ENCODE measurements at places on chromosomes 6 and 20. TPM values are rescaled to one million over a fixed set of nuclear protein-coding genes. Genes with fewer than 3 reads are reported as not detected.

DNA sequence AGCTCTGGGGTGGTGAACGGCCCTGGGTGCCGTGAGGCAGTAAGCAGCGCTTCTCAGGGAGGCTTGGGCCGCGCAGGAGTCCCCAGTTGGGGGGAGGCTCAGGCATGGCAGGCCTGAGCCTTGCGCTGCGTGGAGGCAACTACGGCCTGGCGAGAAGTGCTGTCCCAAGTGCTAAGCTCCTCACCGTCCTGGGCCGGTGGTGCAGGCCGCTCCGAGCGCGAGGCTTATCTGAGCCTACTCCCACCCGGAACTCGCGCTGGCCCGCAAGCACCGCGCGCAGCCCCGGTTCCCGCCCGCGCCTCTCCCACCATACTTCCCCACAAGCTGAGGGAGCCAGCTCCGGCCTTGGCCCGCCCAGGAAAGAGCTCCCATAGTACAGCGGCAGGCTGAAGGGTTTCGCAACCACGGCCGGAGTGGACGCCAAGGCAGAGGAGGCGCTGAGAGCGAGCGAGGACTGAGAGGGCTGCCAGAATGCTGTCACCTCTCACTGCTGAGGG lies 1.8 kb upstream of the WRNIP1 start:
- DNase-seq: peak; percentile 54

GRCh38 chr6:44086931-44087574 lies 40.2 kb downstream of the MRPL14 start:
- DNase-seq: no peak

DNA sequence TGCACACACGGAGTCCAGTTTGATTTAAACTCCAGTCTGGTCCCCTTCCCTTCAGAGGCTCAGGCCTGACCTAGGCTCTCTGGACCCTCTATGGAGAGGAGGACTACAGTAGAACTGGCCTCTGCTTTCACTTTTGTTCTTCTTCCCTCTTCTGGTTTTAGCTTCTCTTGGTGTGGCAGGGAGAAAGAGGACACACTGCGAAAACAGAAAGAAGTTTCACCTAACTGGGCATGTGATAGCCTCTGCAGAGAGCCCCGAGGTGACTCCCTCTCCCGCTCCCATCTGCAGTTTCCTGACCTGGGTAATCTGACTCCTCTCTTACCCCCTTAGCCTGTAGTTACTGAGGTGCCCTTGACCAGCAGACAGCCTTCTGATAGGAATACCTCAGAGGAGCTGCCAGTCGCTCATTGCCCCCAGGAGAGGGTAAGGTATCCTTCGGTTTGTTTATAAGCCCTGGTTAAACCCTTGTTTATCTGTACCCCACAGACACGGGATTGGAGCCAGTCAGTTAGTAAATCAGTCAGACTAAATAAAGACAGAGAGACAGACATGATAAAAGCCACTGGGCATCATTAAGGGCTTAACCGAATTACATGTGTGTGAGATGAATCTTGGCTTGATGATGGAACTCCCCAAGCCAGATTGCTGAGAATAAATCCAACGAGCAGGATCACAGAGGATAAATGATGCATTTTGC lies 12.0 kb upstream of the DTNBP1 start:
- DNase-seq: no peak

GRCh38 chr20:58621906-58622548 lies 29.1 kb upstream of the STX16 start:
- no peak for DNase-seq

DNA sequence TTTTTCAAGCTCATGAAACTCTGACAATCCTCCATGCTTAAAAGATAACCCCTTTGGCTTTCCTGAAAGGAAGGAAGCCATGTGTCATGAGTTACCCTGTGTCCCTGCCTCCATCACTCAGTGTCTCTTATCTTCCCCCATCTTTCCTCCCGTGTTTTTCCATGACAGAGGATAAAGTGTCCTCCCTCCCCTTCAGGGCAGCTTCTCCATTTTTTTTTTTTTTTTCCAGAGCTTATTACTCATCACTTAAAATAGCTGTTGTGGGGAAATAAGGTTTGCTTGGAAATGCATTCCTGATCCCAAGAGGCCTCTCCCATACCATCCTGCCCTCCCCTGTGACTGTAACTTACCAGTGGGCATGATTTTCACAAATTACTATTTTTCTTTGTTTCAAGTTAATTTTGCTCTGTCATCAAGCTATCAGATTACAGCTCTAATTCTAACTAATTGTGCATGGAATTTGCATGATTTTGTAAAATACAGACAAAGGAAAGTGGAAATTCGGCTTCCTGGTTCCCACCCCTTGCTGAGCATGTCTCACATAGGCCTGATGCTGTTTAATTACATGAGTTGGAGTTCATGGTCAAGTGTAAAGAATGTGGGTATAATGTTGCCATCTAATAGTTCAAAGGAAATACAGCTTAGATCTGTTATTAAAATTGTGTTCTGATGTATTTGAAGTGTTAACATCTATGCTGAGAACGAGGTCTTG lies 614.5 kb upstream of the FLRT3 start:
- no peak for DNase-seq

- no peak for DNase-seq
These were observed 388.4 kb upstream of the GJE1 start for GRCh38 chr6:141744194-141744925.

DNA sequence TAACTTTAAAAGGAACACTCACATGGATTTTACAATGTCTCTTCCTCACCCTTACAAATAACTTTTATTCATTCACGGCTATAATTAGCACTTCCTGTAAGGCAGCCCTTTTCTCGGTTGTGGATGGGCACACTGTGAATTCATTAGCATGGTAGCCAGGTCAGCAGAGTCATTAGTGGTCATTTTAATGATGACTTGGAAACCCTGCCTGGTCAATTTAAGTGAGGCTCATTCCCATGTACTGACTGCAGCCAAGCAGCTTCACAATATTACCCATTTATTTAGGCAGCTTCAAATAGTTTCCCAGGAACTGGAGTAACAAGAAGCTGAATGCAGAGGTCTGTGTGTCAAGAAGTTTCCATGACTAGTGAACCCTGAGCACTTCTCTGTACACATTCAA lies 248.8 kb downstream of the KHDC1L start:
- DNase-seq: no peak

GRCh38 chr6:6085928-6086668 lies 79.4 kb upstream of the NRN1 start:
- DNase-seq: no peak

GRCh38 chr20:61436667-61437279 lies 184.7 kb downstream of the CDH4 start:
- no peak for DNase-seq

- no peak for DNase-seq
These were observed 39.3 kb upstream of the CST5 start for GRCh38 chr20:23918896-23919295.

- no peak for DNase-seq
These were observed 339.0 kb upstream of the ADGRB3 start for GRCh38 chr6:68296126-68296525.

- DNase-seq: no peak
These were observed 39.6 kb downstream of the VEGFA start for GRCh38 chr6:43809417-43810305.

DNA sequence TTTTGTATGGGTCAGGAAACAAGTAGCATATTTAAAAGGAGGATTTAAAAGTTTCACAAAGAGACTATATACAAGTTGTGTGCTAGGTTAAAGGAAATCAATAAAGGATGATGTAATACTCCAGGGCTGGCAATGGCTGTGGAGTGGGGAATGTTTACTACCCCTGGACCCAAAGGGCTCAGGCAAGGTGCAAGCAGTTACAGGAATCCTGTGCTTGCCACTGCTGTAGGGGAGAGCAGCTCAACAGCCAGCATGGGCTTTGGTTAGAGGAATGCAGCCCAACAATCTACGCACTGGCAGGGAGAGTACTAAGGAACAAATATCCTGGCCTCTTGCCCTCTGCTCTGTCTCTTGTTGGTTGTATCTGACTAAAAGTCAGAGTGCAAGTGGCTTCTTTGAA lies 1642.2 kb downstream of the KHDRBS2 start:
- DNase-seq: no peak

- no peak for DNase-seq
These were observed 53.8 kb downstream of the ADGRG6 start for GRCh38 chr6:142355520-142356174.

- DNase-seq: no peak
These were observed 143.6 kb upstream of the GJE1 start for GRCh38 chr6:141988954-141989705.

GRCh38 chr6:6224933-6225486 lies 95.5 kb downstream of the F13A1 start:
- DNase-seq: no peak

DNA sequence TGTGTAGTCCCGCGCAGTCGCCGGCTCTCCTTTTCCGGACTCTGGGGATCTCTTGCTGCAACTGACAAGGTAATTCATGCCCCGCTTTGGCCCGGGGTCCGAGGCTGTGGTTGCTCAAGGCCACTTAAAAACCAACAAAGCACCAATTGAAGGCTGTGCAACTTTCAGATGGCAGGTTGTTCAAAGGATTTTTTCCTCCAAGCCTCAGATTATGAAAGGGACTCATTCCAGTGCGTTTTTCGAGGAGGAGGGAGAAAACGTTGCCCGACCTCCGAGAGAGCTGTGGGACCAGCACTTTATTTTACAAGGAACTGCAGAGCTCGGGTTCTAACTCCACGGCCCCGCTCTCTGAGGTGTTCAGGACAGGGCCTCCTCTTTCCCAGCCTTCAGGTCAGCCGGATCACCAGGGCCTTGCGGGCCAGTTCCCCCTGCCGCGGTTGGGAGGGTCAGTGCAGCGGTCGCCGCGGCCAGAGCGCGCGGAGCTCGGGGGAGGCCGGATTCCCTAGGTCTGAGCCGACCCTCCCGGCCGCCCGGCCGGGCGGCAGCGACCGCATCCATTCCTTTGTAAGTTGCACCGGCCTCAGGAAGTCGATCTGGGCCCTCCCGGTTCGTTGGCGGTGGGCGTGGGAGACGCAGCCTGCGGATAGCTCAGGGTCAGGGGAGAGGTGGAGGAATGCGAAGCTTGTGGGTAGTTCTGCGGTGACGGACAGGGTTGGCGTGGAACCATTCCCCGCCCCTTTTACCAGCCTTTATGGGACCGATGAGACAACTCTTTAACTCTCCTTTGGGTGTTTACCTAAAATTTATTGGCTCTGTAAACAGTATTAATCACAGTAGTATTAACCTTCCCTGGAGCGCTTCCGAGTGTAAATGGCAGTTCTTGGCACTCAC lies 1.6 kb downstream of the UTRN start:
- DNase-seq: no peak

- DNase-seq: no peak
These were observed 3.5 kb downstream of the CST3 start for GRCh38 chr20:23634044-23634801.

DNA sequence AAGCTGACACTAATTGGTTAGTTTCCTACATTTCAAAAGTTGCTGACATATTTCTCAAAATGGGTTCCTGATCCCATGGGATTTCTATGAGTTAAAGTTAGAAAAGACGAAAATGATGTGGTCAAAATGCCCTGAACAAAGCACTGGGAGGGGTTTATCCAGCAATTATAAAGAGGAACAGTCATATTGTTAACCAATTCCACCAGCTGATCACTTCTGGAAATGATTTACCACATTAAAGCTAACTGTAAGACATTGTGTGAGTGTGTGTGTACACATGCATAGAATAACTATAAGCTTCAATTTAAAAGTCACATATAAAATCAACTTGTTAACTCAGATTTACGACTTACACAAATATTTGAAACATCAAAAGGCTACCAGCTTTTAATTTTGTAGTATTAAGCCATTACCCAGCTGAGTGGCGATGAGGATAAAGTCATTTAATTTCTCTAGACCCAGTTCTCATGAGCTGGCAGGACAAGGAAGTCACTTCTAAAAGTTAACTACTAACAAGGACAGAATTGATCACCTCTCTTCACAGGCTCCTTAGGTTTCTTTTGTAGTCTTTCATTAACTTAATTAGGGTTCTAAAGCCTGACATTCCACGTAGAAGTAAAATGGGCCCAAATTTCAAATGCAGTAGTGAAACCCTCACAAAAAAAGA lies 40.4 kb downstream of the MAN1A1 start:
- no peak for DNase-seq

Gene IMPG1
- not detected for total RNA-seq

Gene CST4
- not detected for total RNA-seq

Gene WFDC12
- not detected for total RNA-seq

Gene CST2
- not detected for total RNA-seq

Gene GLP1R
- not detected for total RNA-seq

Gene EPB41L1
- total RNA-seq: 0.29 TPM

Gene CTCFL
- total RNA-seq: not detected

Gene IL17F
- total RNA-seq: 0.84 TPM

Gene TOX2
- 0.39 TPM for total RNA-seq

Gene CENPQ
- 17.3 TPM for total RNA-seq

Gene ERVFRD-1
- total RNA-seq: not detected

Gene SALL4
- total RNA-seq: 0.11 TPM

Gene FOXA2
- total RNA-seq: not detected

Gene ZNF512B
- total RNA-seq: 11.5 TPM

Gene IL17A
- total RNA-seq: 0.63 TPM

Measured in CD8-positive, alpha-beta memory T cell (primary cell).